ENCODE measurements at places on chromosomes 1 and 21.

- no peak for DNase-seq
Measured at GRCh38 chr1:12200208-12200607, 29.6 kb upstream of the VPS13D start.

DNA sequence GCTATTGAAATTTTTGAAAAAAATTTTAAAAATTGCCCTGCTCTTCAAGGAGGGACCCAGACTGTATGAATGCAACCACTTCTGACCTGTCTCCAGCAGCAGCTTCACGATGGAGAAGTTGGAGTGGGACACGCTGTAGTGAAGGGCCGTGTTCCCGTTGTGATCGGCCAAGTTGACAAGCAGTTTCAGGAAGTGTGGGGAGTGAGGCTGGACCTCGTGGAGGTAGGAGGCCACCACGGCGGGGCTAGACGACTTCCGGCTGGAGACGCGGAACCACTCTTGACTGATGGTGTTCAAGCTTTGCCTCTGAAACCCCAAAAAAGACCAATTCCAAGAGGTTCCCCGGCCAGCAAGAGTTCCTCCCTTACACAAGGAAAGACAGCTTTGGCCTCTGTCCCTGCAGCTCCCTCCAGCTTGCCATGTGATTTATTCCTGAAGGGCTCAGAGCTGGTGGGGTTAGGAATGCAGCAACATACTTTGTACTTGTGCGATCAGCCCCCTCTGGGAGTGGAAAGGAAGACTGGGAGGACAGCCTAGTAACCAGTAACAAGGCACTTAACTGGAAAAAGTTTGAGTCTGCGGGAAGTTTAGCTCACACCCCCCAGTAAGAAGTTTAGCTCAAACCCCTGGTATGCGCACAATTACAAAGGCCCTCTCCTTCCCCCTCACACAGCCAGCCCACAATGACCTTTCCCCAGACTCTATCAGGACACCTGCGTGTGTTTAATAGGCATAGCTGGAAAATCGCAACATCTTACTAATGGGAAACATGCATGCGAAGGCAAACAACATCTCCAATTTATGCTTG lies 56.0 kb downstream of the KANK4 start:
- DNase-seq, result no peak

DNA sequence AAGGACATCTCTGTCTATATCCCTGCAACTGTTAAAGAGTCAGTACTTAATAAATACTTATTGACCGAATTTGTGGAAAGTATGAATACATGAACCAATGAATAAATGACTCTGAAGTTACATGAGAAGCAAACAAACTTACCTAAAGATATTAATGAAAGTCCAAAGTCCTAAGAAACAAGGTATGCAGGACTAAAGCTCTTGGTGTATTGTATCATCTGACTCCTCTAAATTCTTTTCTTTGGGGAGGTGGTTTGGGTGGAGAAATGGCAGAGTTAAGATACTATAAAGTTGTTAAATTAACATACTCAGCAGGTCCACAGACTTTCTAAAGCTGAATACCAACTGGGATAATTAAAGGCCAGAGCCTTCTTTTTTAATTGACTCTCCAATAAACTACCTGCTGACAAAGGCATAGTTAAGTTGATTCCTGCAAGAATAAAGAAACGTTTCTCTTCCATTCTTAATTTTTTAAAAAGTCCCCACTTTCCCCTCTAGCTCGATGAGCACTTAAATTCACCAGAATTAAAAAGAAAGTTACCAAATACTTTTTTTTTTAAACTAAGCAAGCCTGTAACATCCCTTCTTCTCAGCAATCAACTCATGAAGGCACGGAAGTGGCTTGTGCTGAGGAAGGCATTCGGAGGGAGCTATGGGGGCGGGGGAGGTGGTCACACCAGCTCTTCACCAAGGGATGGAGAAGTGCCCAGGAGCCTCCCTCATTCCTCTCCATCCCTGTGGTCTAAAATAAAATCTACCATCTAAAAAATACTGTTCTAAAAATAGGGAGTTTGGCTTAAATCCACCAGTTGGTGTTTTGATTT lies 61.1 kb downstream of the GADD45A start:
- DNase-seq, result no peak

- no peak for DNase-seq
Measured at GRCh38 chr1:62263814-62264353, 55.4 kb downstream of the KANK4 start.

GRCh38 chr1:55081188-55081904 lies 42.0 kb downstream of the PCSK9 start:
- DNase-seq, result no peak

GRCh38 chr1:92817137-92817697 lies 14.6 kb upstream of the RPL5 start:
- no peak for DNase-seq

GRCh38 chr1:229035748-229036082 lies 235.2 kb upstream of the RAB4A start:
- no peak for DNase-seq

DNA sequence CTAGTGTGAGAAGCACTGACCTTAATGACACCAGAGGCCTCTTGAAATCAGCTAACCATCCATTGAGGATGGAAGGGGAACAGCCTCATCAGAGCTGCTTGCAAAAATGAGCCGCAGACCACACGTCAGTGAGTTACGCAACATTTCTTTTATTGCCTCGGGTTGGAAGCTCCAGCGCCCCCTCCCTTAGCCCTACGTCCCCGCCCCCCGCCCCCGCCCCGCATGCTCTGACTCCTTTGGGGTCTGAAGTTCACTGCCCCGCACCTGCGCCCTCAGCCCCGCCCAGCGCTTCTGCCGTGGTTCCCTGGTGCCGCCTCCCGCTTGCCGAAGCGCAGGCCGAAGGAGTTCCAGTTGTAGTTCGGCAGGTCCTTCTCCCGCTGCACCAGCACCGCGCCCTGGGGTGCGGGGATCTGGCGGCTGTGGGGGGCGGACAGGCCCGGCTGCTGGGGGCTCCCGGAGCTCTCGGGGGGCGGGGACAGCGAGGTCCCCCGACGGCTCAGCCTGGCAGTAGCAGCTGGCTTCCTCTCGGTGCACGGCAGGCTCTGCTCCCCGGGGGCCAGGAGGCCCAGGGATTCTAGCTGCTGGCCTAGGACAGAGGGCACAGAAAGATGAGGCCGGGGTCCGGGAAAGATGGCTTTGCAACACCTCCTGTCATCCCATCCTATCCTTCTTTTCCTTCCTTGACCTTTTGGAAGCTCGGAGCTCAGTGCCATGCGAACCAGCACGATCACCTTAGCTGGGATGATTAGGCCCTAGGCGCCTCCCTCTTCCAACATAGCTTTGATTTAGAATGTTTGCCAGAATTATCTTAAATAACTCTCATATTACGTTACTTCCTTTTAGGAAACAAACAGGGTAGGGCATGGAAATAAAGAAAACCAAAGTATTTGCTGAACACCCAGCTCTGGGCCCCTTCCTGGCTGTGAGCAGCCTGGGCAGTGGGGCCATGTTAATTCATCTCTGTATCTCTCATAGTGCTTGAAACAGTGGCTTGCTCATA lies 5.8 kb downstream of the KISS1 start:
- DNase-seq, result no peak

DNA sequence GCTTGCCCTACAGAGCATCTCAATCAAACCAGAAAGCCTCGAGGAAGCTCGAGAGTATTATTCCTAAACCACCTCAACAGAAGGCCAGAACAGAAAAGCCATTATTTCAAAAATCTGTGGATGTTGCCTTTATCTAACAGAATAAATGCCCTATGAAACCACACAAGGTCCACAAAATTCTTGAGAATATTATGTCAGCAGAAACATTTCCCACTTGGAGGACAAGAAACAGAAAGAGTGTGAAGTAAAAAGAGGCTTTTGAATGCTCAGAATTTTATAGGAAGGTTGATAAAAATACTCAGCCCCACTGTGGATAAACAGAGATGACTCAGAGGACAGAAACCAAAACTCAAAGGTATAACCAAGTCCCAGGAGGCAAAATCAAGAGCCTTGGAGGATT lies 146.4 kb upstream of the LRRC7 start:
- no peak for DNase-seq

DNA sequence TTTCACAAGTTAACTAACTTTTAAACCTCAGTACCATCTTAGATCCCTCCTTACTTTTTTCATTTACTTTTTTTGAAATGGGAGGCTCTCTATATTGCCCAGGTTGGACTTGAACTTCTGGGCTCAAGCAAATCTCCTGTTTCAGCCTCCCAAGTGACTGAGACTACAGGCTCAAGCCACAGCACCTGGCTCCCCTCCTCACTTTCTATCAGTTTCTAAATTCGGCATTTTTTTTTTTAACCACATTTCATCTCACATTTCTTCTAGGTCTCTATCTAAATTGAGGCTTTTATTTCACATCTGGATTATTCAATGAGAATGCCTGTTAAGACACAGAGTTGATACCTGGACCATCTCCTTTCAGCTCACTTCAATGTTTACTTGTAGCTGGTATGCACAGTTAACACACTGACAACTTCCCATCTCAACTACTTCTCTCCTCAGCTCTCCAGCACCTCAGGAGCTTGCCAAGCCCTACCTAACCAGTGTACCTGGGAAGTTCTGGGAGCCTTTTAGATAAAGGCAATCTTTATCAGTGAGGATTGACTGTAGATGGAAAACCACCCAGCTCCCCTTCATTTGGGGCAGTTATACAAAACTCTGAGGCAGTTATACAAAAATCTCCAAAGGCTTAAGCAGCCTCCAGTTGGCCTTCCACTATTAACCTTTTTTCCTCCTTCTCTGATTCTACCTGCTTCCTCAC lies 3.4 kb downstream of the USP33 start:
- no peak for DNase-seq
